ENCODE measurements at places on chromosomes 6 and 20.
A peak's percentile ranks its signal among the peaks of the same experiment; 100 is the strongest.

GRCh38 chr20:20237093-20237959 lies 130.6 kb upstream of the INSM1 start:
- DNase-seq: peak; percentile 38

GRCh38 chr6:18186033-18186432 lies 30.8 kb downstream of the KDM1B start:
- DNase-seq: no peak

- no peak for DNase-seq
Measured at GRCh38 chr6:107466062-107466461, 6.7 kb upstream of the PDSS2 start.

DNA sequence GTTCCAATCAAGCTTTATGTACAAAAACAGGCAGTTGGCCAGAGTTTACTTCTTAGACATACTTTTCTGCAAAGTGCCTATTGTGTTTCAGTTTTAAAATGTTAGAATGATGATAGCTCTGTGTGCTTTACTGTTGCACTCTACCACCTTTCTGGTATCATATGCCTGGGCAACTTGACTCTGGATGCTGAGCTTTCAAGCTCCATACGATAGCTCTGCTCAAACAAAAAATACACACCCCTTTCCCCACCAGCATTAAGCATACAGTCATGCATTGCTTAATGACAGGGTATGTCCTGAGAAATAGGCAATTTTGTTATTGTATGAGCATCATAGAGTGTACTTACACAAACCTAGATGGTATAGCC lies 123.1 kb downstream of the RCAN2 start:
- DNase-seq: no peak

- DNase-seq: no peak
Measured at GRCh38 chr6:110449541-110449895, 26.9 kb downstream of the SLC22A16 start.

DNA sequence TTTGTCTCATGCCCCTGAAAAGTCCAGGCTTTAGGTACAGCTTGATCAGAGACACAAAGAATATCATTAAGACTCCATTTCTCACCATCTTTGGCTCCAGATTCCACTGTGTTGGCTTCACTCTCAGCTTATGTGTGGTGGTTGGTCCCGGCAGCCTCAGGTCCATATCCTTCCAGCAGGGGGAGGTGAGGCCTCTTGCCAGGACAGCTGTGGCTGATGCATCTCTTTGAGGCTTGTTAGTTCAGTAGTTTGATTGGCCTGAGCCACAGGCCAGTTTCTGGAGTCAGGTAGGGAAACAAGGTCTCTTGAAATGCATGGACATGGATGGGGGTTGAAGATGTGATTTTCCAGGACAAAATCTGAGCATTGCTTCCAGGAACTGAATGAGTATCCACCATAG lies 62.4 kb downstream of the JAG1 start:
- DNase-seq: peak; percentile 64

GRCh38 chr20:58930496-58930895 lies 50.6 kb upstream of the NELFCD start:
- no peak for DNase-seq

GRCh38 chr6:166029506-166029905 lies 138.1 kb downstream of the TBXT start:
- no peak for DNase-seq

- no peak for DNase-seq
Measured at GRCh38 chr20:53897884-53898555, 172.4 kb downstream of the BCAS1 start.

GRCh38 chr20:58429303-58429702 lies 40.3 kb downstream of the VAPB start:
- no peak for DNase-seq

- no peak for DNase-seq
Measured at GRCh38 chr6:147839708-147840610, 331.5 kb downstream of the SAMD5 start.

GRCh38 chr6:25017932-25018567 lies 82.3 kb upstream of the RIPOR2 start:
- DNase-seq: peak; percentile 46

DNA sequence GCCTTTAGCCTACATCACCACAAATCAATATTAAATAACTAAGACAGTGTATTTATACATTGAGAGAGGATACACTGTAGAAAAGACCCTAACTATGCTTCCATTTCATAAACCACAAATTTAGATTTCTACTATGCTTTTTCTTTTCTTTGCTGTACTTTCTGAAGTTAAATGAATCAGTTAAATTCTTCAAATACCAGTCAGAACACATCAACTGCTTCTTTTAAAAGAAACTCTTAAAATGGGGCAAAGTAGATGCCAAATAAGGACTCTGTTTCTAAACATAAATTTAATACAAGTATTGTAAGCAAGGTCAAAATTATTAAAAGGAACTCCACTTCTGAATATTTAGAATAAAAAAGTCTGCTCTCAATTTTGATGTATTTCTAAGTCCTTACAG lies 76.9 kb downstream of the GMDS start:
- DNase-seq: no peak

GRCh38 chr20:57162362-57162652 lies 104.1 kb downstream of the BMP7 start:
- DNase-seq: no peak

DNA sequence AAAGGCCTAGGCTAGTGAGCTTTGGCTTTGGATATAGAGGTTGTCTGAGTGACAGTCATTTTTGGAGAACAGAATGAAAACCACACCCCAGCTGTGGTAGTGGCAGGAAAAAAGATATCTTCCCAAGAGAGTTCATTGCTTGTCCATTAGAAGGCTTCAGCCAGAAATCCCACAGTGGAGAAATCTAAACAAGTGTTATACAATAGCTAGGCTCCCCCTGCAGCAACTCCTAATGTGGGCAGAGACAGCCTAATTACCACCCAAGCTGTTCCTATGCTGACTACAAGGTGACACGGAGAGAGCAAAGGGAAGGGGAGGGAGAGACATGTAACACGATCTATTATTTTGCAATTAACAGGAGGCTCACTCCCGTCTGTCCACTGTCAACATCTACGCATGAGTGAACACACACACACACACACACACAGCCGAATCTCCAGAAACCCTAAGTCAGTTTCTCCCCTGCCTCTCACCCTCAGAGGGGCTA lies 147.5 kb upstream of the TCF21 start:
- DNase-seq: no peak

GRCh38 chr20:62540504-62540903 lies 64.7 kb upstream of the GATA5 start:
- DNase-seq: no peak

GRCh38 chr6:94349227-94349626 lies 929.9 kb upstream of the EPHA7 start:
- DNase-seq: no peak

DNA sequence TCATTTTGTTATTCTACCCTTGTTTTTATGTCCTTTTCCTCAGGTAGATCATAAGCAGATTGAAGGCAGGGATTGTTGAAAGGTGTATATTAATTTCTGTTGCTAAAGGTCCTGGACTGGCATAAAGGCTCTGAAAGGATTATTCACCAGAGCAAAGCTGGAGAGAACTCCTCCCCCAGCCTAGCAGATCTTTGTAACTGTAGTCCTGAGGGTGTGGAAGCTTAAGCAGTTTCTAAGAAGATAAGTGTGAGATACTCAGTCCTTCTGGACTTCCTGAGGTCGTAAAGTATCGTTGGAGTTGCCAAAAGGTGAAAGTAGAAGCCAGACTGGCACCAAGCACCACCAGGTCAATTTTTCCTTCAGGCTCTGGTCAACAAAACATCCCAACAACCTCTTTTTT lies 24.2 kb downstream of the CGA start:
- DNase-seq: no peak

DNA sequence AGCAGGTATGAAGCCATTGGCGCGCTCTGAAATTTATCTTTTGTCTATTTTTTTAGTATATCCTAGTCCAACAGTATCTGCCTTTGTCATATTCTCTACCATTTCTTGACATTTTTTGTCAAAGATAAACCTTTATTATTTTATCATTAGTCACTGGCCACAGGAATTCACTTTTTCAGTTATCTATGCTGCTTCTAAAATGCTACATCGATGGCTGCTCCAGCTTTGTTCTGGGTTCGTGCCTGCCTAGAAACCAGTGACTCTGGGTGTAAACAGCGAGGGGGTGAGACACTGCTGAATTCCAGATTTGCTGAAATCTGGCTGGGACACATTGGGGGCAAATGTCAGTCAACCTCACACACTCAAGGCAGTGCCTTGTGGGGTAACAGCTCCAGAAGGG lies 193.4 kb downstream of the CDC5L start:
- no peak for DNase-seq

DNA sequence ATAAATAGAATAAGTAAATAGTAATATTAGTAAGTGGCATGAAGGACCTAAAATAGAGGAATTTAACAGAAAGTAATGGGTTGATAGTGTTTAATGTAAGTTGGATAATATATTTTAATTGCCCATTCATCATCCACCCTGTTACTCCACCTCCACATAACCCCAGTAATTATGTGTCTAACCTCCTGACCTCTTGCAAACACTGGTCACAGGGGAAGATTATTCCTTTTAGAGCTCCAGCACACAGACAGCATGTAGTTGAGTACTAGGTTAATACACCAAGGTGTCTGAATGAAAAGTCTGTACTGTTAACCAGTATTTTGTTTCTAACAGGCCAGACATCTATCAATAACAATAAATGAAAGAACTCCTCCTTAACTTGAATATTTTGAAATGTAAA lies 92.4 kb upstream of the EYS start:
- no peak for DNase-seq

GRCh38 chr6:11722805-11723631 lies 55.6 kb downstream of the ADTRP start:
- no peak for DNase-seq

- DNase-seq: no peak
Measured at GRCh38 chr20:31823360-31824124, 4.4 kb downstream of the MYLK2 start.

DNA sequence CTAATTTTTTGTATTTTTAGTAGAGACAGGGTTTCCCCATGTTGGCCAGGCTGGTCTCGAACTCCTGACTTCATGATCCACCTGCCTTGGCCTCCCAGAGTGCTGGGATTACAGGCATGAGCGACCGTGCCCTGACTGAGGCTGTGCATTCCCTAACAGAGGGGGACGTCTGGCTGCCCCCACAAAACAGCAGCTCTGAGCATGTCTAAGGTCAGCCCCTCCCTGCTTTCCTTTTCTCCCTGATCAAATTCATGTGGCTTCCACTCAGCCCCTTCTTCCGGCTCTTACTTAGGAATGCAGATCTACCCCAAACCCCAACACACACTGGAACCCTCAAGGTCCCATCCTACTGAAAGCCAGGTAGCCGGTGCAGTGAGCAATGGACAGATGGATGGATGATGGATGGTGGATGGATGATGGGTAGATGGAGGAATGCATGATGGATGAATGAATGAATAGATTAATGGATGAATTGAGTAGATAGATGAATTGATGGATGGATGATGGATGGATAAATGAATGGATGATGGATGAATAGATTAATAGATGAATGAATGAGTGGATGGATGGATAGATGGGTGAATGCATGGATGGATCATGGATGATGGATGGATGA lies 91.5 kb upstream of the BHLHE23 start:
- peak; percentile 1 for DNase-seq

DNA sequence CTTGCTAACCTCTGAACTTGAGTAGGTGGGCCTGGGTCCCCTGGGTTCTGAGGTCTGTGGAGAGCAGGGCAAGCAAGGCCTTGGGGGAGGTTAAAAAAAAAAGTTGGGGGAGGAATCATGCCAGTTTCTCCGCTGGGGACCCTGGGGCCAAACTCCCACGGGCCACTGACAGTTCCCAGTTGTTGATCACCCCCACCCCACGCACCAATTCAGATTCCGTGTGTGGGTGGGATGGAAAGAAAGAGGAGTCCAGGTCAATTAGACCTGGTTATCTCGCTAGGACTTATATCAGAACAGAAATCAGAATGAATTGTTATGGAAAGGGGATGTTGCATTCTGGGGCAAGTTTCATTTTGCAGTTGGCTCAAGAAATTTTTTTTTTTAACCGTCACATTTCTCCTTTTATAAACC lies 46.7 kb upstream of the SUPT3H start:
- DNase-seq: no peak

- DNase-seq: peak; percentile 87
Measured at GRCh38 chr20:57381596-57382503, 9.3 kb upstream of the RBM38 start.

DNA sequence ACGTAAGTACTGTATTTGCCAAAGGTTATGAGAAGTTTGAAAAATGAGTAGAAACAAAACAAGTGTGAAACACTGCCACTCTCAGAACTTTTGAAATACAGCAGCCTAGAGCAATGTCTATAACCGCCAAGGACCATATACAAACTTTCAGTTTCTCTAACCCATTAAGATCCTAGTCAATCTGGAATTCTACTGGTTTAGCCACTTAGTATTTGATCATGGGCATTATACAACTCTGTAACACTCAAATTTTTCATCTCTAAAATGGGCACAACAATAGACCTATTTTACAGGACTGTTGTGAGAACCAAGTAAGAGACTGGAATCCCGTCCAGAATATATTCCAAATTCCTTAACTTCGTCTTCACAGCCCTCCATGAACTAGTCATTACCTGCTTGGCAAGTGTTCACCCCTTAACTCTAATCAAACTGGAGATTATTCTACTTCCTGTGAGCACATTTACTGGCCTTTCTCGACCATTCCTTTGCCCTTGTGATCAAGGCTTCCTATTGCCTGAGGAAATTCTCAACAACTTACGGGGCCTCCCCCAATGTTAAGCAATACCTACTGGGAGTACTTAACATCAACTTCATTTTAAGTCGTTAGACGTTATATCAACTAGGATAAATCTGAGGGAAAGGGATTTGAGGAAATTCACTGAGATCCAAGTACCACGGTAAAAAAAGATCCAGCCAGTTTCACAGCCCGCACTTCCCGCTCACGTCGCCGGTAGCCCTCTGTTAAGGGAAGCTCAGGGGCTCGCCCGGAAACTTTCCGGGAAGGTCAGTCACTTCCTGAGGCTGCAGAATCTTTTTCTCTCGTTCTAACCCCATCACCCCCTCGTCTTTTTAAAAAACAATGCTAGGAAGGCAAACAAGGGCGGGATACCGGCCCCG lies 1.1 kb downstream of the EIF2S2 start:
- peak; percentile 59 for DNase-seq

- no peak for DNase-seq
Measured at GRCh38 chr6:57226221-57226620, 4.1 kb upstream of the RAB23 start.

GRCh38 chr6:167795321-167795811 lies 31.3 kb upstream of the AFDN start:
- no peak for DNase-seq

DNA sequence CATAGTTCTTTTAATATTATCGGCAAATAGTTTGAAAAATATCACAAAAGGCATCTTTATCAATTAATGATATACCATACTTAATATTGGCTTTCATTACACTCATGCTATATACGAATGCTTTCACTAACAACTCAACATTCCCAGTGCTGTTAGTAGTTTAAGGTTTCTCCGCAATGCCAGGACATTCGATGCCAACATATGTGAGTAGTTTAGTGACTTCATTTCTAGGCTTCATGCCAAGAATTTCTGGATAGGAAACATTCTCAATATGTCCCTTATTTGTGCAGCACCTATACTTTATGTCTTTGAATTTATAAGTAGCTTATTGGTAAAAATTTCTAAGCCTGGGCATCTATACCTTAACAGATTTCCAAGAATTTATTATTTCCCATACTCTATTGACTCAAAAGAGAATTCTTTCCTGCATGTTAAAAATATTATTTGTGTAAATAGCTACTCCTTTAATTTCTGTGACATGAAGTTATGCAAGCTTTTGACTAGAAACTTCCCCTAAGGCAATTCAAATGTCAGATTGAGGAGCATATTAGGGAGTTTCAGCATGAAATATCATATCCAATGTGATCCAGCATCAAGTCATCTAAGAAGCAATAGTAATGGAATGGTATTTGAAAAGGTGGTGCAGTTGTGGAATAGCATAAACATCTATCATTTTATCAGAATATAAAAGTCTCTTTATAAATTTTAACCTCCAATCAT lies 236.0 kb upstream of the STXBP5 start:
- no peak for DNase-seq

Data from femur (tissue), 1 donor.